ENCODE measurements at places on chromosomes 1 and 21. TPM values are rescaled to one million over a fixed set of nuclear protein-coding genes. Genes with fewer than 3 reads are reported as not detected.

DNA sequence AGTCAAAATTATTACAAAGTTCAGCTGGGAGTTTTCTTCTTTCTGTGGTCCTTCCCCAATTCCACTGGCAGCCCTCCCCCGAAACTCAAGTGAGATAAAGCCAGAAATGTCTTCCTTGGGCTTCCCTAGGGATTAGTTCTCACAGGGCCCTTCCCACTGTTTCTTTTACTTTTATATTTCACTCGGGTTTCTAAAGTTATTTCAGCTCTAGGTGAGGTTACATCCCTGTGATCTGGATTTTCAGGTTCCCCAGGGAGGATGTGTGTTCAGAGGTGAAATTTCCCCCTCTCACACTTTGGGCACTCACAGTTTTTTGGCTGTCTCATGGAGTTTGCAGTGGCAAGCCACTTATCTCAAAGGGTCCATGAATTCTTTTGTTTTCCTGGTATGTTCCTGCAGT lies 77.3 kb downstream of the DRAM2 start:
- no peak overlapping the region for H3K27ac ChIP-seq
- no peak overlapping the region for H3K4me3 ChIP-seq
- no peaks in the 10 kb centered on the region for H3K36me3 ChIP-seq
- no peak for DNase-seq

GRCh38 chr1:239253032-239253431 lies 133.3 kb upstream of the CHRM3 start:
- no peaks in the 10 kb centered on the region for H3K4me1 ChIP-seq
- DNase-seq, result no peak
- no peak overlapping the region for H3K4me3 ChIP-seq
- no peaks in the 10 kb centered on the region for H3K36me3 ChIP-seq

DNA sequence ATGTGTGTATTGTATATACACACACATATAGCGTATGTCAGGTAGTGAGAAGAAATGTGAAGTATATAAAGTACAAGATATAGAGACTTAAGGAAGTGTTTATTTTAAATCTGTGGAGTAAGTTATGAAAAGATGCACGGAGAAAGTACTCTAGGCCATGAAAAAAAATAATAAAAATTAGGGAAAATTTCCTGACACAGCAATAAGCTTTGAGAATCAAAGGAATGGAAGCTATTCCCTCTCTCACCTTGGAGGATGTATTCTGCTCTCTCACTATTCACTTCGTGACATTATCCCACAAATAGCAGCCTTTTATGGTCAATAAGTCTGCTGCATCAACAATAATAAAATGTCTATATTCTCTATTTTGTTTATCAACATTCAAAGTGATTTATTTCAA lies 700.4 kb upstream of the RGS18 start:
- no peak overlapping the region for H3K27ac ChIP-seq
- no peak overlapping the region for H3K4me3 ChIP-seq
- H3K27me3 ChIP-seq, result no peaks in the 10 kb centered on the region

- no peaks in the 10 kb centered on the region for H3K27me3 ChIP-seq
- H3K36me3 ChIP-seq, result no peaks in the 10 kb centered on the region
- H3K4me3 ChIP-seq, result peak overlapping the region; percentile 21
Measured at GRCh38 chr1:8211883-8212579, 105.9 kb upstream of the SLC45A1 start.

- H3K4me1 ChIP-seq, result peaks cover 31% of the 10 kb centered on the region
- H3K27ac ChIP-seq, result no peak overlapping the region
- no peaks in the 10 kb centered on the region for H3K36me3 ChIP-seq
- no peaks in the 10 kb centered on the region for H3K27me3 ChIP-seq
- DNase-seq, result no peak
- H3K4me3 ChIP-seq, result no peak overlapping the region
Measured at GRCh38 chr21:38982096-38982495, 176.4 kb downstream of the ETS2 start.

DNA sequence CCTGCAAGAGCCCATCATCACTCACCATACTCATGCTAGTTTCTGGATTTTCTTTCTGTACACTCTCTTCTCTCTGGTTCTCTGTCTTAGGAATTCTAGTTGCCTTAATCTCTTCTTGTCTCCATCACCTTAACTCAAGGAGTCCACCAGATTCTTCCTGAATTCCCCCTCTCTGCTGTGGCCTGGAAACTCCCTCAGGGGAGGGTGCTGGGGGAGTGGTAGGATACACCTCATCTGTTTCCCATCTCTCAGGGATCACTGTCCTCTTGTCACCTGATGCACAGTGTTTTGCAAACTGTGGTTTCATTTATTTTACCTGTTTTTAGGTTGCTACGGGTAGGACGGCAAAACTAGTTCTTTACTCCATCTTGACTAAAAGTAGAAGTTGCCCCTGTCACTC lies 6.6 kb upstream of the GNG12 start:
- no peaks in the 10 kb centered on the region for H3K36me3 ChIP-seq
- H3K4me3 ChIP-seq, result no peak overlapping the region
- H3K27ac ChIP-seq, result no peak overlapping the region
- H3K4me1 ChIP-seq, result peaks cover 9% of the 10 kb centered on the region
- DNase-seq, result no peak
- H3K27me3 ChIP-seq, result peaks cover 1% of the 10 kb centered on the region

- no peak overlapping the region for H3K4me3 ChIP-seq
- no peaks in the 10 kb centered on the region for H3K27me3 ChIP-seq
- H3K4me1 ChIP-seq, result no peaks in the 10 kb centered on the region
- no peak overlapping the region for H3K27ac ChIP-seq
- H3K36me3 ChIP-seq, result no peaks in the 10 kb centered on the region
Measured at GRCh38 chr1:173301507-173301906, 94.4 kb upstream of the TNFSF4 start.

DNA sequence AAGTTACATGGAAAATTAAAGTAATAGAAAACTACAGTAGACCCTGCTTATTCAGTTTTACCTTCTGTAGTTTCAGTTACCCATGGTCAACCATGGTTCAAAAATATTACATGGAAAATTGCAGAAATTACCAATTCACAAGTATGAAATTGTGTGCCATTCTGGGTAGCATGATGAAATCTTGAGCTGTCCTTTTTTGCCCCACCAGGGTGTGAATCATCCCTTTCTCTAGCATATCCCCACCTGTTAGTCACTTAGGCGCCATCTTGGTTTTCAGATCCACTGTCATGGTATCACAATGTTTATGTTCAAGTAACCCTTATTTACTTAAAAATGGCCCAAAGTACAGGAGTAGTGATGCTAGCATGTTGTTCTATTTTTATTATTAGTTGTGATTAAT lies 3.5 kb upstream of the LRIF1 start:
- H3K36me3 ChIP-seq, result no peaks in the 10 kb centered on the region
- H3K4me1 ChIP-seq, result peaks cover 6% of the 10 kb centered on the region
- peaks cover 31% of the 10 kb centered on the region for H3K27me3 ChIP-seq
- no peak overlapping the region for H3K27ac ChIP-seq

DNA sequence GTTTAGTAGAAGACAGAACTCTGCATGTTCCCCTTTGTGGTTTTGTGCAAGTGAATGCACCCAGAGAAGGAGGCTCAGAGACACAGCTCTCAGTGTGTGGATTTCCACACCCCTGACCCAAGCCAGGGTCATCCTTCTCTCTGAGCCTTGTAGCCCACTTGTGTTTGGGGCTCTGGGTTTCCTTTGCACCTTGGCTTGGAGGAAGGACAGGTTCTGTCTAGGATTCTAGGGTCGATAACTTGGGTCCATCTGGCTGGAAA lies 27.2 kb downstream of the MYOG start:
- H3K27me3 ChIP-seq, result no peaks in the 10 kb centered on the region
- no peak overlapping the region for H3K4me3 ChIP-seq
- no peak overlapping the region for H3K27ac ChIP-seq
- no peak for DNase-seq

GRCh38 chr21:39022863-39023693 lies 160.2 kb downstream of the PSMG1 start:
- H3K36me3 ChIP-seq, result no peaks in the 10 kb centered on the region
- H3K27ac ChIP-seq, result peak overlapping the region; percentile 66

DNA sequence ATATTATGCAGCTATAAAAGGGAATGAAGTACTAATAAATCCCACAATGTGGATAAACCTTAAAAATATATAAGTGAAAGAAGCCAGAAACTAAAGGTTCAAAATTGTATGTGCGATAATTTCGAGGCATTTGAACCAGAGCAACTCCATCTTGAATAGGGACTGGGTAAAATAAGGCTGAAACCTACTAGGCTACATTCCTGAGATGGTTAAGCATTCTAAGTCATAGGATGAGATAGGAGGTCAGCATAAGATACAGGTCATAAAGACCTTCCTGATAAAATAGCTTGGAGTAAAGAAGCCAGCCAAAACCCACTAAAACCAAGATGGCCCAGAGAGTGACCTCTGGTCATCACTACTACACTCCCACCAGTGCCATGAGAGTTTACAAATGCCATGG lies 103.1 kb downstream of the SLC16A1 start:
- H3K36me3 ChIP-seq, result no peaks in the 10 kb centered on the region
- H3K4me1 ChIP-seq, result peaks cover 8% of the 10 kb centered on the region
- no peak overlapping the region for H3K27ac ChIP-seq
- peaks cover 56% of the 10 kb centered on the region for H3K27me3 ChIP-seq

GRCh38 chr1:75203415-75204277 lies 69.5 kb downstream of the LHX8 start:
- H3K4me1 ChIP-seq, result no peaks in the 10 kb centered on the region
- no peaks in the 10 kb centered on the region for H3K36me3 ChIP-seq
- no peak overlapping the region for H3K4me3 ChIP-seq

DNA sequence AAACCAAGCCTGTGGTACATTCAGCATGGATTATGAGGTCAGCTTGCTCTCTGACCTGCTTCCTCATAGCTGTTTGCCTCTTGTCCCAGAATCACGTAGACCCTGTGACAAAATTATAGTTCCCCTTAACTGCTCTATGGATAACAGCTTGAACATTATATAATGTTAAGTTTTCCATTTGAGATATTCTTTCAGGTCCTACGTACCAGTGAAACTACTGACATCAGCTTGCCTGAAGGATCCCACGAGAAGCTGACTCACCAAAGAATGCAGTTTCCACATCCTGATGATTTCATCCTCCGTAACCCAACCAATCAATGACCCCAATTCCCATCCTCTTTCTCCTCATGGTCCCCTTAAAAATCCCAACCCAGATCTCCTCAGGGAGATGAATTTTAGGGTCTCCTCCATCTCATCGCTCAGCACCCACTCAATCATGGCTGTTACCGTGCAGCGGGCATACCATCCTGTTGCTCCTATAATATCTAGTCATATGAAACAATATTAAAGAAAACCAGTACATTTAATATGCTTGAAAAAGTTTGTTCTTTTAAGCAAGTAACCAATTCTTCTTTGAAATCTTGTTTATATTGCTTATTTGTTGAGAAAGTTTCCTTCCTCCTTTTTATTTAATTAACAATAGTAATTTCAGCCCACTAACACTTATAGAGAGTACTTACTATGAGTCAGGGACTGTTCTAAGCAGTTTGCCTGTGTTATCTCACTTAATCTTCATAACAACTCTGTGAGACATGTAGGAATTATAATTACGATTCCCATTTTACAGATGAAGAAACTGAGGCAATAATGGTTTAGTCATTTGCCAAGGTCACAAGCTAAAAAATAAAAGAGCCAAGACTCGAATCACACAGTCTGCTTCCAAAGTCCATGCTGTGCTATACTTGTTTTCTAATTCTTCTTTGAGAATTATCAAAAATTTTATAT lies 27.4 kb downstream of the CHML start:
- H3K4me3 ChIP-seq, result no peak overlapping the region
- H3K4me1 ChIP-seq, result peaks cover 20% of the 10 kb centered on the region
- no peak overlapping the region for H3K27ac ChIP-seq
- no peaks in the 10 kb centered on the region for H3K36me3 ChIP-seq
- DNase-seq, result no peak

- no peak overlapping the region for H3K4me3 ChIP-seq
- no peak overlapping the region for H3K27ac ChIP-seq
- no peaks in the 10 kb centered on the region for H3K27me3 ChIP-seq
- no peak for DNase-seq
- peaks cover 6% of the 10 kb centered on the region for H3K4me1 ChIP-seq
- H3K36me3 ChIP-seq, result no peaks in the 10 kb centered on the region
Measured at GRCh38 chr1:8554956-8555534, 237.1 kb downstream of the SLC45A1 start.

DNA sequence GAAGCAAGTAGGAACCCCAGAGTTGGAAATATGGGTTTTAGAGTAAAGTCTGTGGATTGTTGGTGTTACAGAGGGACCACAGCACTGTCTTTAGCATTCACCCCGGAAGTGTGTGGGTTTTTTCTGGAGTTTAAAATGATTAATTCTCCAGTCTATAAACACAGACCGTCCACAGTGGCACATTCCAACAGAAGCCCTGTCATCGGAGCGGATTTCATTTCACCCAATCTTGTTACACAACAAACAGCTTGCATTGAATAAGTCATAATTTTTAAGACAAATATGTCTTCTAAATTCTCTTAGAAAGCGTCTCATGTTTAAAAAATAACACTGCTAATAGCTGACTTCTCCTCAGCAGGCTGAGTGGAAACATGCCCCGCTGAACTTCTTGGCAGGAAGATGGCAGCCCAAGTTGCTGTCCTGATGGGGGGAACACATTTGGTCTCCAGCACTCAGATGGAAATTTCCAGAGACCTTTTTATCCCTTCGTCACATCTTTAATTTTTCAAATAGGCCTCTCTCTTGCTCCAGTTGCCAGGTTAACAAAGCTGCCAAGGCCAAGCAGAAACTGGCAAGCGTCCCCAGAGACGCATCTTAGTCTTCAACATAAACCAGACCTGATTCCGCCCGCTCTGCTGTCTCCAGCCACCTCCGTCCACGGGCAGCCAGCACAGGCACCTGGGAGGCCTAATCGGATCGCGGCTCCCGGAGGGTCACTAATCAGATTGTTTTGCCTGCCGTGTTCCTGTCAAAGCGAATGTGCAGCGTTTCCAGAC lies 28.8 kb upstream of the SLC19A1 start:
- H3K4me3 ChIP-seq, result no peak overlapping the region
- DNase-seq, result peak; percentile 16
- H3K27me3 ChIP-seq, result no peaks in the 10 kb centered on the region
- H3K36me3 ChIP-seq, result no peaks in the 10 kb centered on the region
- no peak overlapping the region for H3K27ac ChIP-seq
- H3K4me1 ChIP-seq, result peaks cover 4% of the 10 kb centered on the region

- no peaks in the 10 kb centered on the region for H3K36me3 ChIP-seq
- no peaks in the 10 kb centered on the region for H3K27me3 ChIP-seq
- H3K27ac ChIP-seq, result peak overlapping the region; percentile 70
- H3K4me1 ChIP-seq, result peaks cover 8% of the 10 kb centered on the region
- no peak overlapping the region for H3K4me3 ChIP-seq
Measured at GRCh38 chr1:210223226-210223904, 9.2 kb upstream of the SERTAD4 start.

NBPF20 gene
- 2.4 TPM for total RNA-seq

PDE9A gene
- 12.8 TPM for total RNA-seq

ZYG11A gene
- not detected for total RNA-seq

GJC2 gene
- 6.0 TPM for total RNA-seq

SLC30A10 gene
- total RNA-seq, result not detected

RNU1-2 gene
- total RNA-seq, result 6,803 TPM

S100A7A gene
- total RNA-seq, result not detected

VANGL2 gene
- 7.5 TPM for total RNA-seq

L1TD1 gene
- 0.59 TPM for total RNA-seq

CRB1 gene
- total RNA-seq, result 0.77 TPM

Measured in lower lobe of right lung (tissue), 2 donors.